ENCODE measurements at places on chromosomes 11 and 22.

- peak; percentile 3 for DNase-seq
Measured at GRCh38 chr11:18457450-18457849, 1.8 kb downstream of the LDHAL6A start.

- DNase-seq: no peak
Measured at GRCh38 chr11:69486773-69487291, 5.4 kb downstream of the LINC01488 start.

DNA sequence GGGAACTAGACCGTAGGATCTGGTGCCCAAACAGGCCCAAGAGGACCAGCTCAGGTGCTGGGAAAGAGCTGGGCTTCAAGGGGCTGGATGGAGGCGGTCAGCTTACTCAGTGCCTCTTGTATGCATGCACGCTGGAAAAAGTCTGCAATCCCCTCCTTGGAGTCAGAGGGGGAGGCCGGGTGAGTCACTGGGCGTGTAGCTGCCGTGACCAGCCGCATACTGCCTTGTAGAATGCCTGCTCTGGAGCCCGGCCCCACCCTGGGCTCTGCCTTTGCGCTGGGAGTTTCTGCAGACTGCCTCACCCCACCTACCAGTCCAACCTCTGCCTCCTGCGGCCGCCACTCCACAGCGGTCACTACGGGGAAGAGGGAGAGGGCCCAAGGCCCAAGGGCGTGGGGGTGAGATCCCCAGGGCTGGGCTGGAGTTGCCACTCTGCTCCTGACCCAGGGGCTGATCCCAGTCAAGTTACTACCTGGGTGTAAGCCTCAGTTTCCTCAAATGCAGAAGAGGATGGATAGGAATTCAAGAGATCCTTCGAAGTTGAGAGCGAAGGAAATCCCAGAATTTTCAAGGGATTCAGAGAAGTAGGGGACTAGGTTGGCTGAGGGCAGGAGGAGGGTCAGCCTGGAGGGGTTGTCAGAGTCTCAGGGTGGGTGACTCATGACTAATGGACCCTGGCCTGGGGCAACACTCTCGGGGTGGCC lies 4.2 kb downstream of the MRGPRF start:
- peak; percentile 53 for DNase-seq

GRCh38 chr11:119361056-119361787 lies 14.7 kb upstream of the MFRP start:
- peak; percentile 93 for DNase-seq

DNA sequence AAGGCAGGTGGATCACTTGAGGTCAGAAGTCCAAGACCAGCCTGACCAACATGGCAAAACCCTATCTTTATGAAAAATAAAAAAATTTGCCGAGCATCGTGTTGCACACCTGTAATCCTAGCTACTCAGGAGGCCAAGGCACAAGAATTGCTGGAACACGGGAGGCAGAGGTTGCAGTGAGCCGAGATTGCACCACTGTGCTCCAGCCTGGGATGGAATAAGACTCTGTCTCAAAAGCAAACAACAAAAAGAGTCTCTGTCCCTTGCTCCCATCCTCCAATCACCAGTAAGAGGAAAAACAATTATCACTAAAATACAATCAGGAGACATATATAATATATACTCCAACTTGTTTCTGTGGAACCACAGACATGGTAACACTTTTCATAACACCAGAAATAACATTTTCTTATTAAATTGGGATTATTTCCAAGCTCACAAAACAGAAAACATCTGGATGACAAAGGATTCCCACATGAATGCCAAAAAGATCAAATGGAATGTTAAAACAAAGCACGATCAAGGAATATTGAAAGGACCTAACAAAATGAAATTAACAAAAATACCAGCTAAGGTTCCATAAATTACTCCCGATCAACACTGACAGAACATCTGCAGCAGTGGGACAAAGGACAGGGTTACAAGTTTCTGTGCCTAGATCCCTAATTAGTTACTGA lies 15.2 kb downstream of the FCHSD2 start:
- DNase-seq: no peak

DNA sequence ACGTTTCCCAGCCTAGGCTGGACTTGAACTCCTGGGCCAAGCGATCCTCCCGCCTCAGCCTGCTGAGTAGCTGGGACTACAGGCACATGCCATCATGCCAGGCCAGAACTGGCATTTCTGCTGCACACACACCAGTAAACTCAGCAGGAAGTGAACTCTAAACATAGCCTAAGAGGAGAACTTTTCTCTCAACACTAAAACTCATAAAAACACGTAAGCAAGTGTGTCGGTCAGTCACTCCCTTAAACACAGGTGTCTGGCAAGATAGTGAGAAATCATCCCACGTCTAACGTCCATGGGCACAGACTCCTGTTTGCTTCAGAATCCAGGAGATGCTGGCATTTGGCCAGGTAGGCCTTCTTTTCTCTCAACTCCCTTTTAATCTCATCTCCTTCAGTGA lies 104.8 kb downstream of the RPL27A start:
- no peak for DNase-seq

DNA sequence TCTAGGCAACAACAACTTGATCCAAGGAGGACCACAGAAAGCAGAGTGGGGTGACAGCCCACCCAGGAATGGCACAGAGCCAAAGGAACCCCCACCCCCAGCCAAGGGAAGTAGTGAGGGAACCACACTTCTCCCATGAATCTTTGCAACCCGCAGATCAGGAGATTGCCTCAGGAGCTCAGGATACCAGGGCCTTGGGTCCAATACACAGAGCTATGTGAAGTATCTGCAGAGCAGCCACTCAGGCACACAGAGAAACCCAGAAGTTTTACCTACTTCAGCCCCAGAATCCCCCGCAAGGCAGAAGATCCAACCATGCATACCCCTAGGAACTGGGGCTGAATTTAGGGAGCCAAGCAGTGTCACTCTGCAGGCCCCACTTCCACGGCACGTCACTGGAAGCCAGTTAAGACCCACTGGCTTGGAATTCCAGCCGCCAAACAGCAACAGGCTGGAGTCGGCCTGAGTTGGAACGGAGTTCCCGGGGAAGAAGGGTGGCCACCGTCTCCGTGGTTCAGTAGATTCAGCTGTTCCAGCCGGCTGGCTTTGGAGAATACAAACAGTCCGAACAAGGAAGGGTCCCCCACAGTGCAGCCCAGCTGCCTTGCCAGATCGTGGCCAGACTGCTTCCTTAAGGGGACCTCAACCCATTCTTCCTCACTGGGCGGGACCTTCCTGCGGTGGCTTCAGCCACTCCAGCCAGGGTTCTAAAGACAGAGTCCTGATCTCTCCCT lies 174.1 kb downstream of the TTC28 start:
- no peak for DNase-seq

DNA sequence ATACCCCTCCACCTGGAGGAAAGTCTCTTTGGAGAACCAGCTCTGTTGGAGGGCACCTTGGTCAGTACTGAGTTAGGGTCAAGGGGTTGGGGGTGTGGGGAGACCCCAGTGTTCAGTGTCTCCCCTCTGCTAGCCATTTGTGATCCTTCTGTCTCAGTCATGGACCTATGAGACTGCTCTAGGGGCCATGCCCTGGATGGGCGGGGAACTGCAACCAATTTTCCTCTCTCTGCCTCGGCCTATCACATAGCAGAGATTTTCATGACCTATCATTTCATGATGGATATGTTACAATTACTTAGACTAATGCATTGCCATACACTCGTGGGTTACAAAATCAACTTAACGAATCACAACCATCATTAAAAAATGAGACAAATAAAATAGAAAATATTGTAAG lies 7.4 kb downstream of the OTOG start:
- DNase-seq: no peak

DNA sequence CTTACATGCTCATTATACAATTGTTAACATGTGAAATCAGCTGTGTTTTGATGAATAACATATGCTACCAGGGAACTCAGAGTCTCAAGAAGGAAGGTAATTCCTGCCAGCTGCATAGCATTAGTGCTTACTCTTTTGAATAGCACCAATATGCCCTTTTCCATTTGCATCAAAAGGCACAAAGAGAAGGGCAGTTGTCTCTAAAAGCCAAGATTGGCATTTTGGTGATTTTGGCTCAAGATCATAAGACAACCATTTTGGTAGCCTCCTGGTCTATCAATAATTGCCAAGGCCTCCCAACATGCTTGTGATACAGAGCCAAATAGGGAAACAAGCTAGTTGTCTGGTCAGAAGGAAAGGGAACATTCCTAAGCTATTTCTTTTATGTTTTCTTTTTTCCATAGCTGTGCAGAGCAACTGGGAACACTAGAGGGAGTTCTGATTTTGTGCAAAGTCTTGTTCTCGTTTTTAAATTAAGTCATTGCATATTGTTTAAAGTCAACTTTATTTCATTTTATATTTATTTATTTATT lies 416.7 kb upstream of the CHORDC1 start:
- peak; percentile 43 for DNase-seq

- DNase-seq: no peak
Measured at GRCh38 chr11:94031625-94032024, 10.5 kb downstream of the HEPHL1 start.

DNA sequence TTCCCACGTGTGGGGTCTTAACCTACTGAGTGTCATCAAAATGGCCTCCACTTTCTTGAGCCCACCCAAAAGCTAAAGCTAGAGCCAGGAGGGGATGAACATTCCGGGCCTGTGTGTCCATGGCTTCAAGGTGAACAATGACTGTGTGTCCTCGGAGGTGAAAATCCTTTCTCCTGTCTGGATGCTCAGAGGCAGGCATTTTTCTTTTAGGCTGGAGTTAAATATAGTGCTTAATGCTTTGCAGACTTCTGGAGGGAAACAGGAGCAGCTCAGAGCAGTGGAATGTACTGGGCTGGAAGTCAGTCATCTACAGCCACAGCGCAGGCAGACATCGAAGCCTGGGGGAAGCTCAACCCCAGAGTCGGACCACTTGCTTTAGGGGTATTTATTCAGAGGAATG lies 68.6 kb upstream of the TMEM45B start:
- no peak for DNase-seq

GRCh38 chr11:126114486-126115126 lies 51.9 kb upstream of the CDON start:
- no peak for DNase-seq

DNA sequence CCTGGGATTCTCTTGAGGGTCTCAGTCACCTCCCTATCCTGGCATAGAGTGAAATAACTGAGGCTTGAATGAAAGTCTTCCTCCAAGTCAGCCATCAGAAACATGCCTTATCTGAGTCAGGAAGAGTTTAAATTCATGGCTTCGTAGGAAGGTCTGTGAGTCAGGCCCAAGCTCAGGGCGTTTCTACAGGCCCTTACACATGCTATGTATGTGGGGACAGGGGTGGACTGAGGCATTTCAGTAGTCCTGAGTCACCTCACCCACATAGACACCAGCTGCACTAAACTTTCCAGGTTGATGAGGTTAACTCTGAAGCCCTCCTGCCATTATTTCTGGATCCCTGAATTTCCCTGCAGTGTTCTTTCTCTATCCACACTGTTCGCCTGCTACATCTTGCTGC lies 134.6 kb upstream of the RCN1 start:
- DNase-seq: peak; percentile 30

GRCh38 chr11:15097411-15097810 lies 17.3 kb upstream of the INSC start:
- no peak for DNase-seq

DNA sequence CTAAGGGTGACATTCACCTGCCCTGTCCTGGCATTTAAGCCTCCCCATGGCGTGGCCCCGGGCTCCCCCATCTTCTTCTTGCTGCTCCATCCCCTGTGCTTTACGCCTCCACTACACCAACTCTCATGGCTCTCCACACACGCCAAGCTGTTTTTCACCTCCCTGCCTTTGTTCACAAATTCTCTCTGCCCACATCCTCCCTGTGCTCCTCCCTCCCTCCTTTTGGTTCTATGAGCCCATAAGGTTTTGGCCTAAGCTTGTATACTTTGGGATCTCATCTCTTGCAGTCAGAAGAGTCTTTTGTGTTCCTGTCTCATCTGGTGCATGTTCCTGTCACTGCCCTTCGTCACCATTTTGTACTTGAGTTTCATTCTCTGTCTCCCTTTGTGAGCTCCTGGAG lies 4.6 kb upstream of the DNAL4 start:
- DNase-seq: no peak

- no peak for DNase-seq
Measured at GRCh38 chr11:10325277-10326011, 20.6 kb downstream of the ADM start.

GRCh38 chr11:14967581-14968243 lies 4.4 kb downstream of the CALCA start:
- no peak for DNase-seq

DNA sequence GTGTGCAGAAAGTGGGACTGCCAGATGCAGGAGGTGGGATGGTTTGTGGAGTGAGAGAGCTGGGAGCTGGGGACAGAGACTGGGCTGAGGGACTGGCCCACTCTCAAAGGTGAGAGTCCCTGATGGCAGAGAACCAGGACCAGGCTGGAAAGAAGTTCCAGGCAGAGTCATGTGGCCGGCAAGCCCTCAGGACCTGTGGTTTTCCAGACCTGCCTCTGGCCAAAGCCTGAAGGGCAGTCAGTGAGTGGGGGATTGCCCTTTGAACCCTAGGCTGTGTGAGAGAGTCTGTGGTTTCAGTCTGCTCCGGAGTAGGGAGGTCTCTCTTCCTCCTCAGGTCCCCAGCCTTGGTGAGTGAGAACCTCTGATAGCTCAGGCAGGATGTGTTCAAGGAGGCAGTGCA lies 17.0 kb downstream of the KCNC1 start:
- DNase-seq: no peak

GRCh38 chr11:33500332-33500731 lies 200.3 kb downstream of the C11orf91 start:
- DNase-seq: no peak

DNA sequence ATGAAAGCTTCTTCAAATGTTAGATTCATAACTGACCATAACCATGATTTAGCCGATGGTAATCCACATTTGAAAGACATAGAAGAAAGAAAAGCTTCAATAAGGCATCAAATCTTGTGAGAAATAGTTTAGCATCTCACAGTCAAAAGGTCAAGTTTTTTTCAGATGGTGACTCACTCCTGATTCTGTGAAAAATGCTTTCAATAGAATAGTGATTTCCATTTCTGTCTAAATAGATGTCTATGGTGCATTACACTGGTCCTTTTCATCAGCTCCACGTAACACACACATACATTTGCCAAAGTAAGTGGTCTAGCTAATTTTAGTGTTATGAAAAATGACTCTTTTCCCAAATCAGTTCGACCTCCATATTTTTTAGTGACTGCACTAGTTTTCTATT lies 139.2 kb downstream of the LRRC4C start:
- DNase-seq: no peak

DNA sequence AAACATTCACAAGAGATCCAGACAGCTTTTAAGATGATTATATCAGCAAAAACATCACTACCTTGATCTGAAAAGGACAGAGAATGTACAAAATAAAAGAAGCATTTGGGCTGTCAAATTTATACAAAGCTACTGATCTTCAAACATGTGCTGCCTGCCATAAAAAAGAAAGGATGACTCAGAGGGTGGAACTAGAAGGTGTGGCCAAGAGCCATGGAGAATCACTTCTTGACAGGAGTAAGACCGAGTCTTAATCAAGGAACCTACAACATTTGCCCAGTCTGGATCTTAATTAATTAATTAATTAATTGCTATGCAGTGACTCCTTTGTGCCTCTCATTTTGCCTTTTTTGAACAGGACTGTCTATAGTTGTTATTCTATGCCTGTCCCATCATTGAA lies 33.2 kb downstream of the C11orf96 start:
- DNase-seq: no peak

Data from RKO (cell line).